CD4-positive, alpha-beta T cell treated with Interleukin-15 for 4 hours (primary cell): ENCODE measurements at places on chromosomes 5 and 9.

DNA sequence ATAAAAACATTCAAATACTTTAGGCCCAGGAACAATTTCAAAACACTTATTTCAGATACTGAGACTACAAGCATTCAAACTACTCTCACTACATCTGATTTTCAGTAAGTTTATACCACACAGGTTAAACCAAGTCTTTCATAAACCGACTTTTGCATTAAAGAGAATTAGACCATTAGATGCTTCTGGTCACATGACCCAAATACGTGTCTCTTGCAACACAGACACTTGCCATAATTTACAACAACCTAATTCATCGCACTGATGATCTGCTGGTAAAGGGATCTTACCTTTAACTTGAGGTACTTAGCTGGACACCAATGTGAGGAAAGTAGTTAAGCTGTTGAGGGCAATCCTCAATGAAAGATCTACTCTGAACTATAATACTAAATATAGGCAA lies 3.2 kb downstream of the HNRNPH1 start:
- no peak for DNase-seq

- no peak for DNase-seq
Observed at GRCh38 chr5:41406936-41407335, 103.5 kb downstream of the PLCXD3 start.

- DNase-seq = no peak
Observed at GRCh38 chr5:156693113-156693512, 157.0 kb upstream of the PPP1R2B start.

- DNase-seq = no peak
Observed at GRCh38 chr9:86601697-86602096, 247.5 kb upstream of the TUT7 start.

DNA sequence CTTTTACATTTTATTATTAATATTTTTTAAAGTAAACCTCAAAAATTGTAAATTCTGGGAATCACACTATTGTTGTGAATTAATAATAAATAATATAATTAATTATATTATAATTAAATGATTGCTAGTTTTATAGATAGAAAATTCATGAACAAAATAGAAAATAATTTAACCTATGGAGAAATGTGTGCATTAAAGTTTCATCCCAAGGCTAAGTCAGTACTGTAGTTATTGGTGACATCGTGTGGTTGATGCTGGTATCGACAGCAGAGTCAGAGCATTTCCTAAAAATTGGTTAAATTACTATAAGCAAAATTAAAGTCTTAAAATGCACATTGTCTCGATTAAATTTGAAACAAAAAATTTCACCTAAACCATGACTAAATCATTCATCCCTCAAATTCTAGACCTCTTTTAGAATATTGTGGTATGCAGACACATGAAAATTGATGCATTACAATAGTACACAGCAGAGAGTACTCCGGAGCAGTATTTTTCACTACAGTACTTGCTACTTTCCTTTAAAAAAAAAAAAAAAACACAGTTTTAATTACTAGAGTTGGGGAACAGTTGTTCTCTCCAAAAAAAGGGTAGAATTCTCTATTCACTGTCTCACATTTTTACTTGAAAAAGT lies 73.9 kb downstream of the RORB start:
- no peak for DNase-seq

DNA sequence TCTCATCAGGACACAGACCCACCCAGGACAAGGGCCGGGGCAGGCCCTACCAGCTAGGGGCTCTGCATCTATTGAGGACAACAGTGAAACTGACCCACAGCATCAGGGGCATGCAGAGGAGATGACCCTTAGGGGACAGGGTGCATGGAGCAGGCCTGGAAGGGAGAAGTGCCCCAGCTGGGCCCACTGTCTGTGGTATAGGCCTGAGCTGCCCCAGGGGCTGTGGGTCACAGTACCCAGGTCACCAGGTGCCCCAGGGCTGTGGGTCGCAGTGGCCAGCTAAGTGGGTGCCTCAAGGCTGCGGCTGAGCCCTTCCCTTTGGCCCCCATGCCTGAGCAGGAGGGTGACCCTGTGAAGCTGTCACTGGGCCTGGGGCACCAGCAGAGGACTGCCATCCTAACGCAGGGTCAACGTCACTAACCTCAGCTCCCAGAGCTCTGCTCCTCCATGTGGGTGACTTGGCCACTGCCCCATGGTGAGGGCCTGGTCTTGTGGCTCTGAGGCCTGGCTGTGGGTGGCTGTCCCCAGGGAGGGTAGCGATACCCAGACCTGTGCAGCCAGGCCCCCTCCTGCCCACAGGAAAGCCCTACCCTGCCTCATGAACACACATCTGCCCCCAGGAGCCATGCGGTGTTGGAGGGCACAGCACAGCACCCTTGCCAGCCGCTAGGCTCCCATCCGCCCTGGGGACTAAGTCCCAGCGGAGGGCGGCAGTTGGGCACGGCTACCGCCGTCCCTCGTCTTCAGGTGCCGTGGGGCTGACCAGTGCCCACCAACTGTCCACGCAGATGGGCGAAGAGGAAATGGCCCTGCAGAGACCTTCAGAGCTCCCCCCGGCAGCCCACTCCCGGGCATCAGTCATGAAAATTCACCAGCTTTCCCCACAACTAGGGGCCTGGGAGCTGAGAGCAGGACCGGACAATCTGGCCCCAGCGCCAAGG lies 4.9 kb downstream of the EDF1 start:
- DNase-seq = no peak

- DNase-seq = no peak
Observed at GRCh38 chr5:77006124-77006523, 24.1 kb upstream of the AGGF1 start.

DNA sequence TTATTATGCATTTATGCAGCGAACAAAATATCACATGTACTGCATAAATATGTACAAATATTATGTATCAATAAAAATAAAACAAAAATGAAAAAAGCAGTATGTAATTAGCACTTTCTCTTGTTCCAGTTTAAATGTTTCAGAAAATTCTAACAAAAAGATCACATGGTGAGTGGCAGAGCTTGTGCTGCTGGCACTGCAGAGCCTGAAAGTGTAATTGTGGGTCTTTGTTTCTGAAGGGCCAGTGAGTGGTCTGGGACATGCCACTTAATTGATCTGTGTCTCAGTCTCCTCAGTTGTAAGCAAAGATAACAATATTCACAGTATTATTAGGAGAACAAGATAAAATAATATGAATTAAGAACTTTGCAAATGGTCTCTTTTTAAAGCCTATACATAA lies 39.5 kb upstream of the RAI14 start:
- DNase-seq = no peak

- no peak for DNase-seq
Observed at GRCh38 chr5:95786821-95787418, 35.6 kb downstream of the GLRX start.

DNA sequence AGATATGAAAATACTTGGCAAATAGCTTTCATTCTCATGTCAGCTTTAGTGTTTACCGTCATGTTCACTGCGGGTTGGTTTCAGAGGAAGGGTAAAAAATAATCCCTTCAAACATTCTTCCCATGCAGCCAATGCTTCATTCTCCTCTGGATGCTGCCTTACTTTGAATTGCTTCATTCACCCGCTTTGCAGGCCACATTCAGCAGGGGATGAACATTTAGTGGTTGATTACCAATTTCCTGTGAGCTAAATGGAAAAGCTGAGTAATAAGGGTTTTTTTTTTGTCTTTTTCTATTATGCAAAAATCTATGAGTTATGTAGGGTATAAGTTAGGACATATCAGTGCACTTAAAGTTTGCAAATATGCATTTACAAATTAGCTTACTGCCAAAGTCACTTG lies 96.3 kb upstream of the MEF2C start:
- no peak for DNase-seq

DNA sequence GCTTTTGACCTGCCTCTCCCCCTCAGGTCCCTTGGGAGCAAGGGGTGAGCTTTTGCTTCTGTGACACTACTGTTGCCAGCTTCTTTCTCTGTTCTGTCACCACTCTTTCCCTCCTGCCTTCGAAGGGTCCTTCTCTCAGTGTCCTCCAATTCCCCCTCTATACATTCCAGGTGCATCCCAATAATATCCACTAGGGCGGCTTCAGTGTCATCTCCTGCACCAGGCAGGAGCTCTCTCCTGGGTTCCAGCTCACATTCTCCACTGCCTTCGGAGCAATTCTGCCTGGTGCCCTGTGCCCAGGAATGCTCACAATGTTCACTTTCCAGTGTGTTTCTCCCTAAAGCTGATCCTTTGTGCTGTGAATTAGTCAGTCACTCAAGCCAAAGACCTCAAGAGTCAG lies 83.9 kb upstream of the CXCL14 start:
- DNase-seq = no peak

DNA sequence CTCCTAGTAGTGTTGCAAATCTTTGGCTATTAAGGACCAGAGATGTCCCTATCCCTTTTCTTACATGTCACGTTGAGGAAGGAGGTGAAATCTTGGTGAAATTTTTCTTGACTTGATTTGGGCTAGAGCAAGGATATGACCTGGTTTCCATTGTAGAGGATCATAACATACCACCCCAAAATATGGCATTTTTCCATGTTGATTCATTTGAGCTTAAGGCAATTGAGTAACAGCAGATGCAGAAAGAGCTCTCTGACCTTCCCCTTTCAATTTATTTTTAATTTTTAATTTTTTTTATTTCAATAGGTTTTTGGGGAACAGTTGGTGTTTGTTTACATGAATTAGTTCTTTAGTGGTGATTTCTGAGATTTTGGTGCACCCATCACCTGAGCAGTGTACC lies 61.2 kb upstream of the MAP1B start:
- no peak for DNase-seq

- no peak for DNase-seq
Observed at GRCh38 chr5:13934125-13934524, 10.4 kb downstream of the DNAH5 start.

GRCh38 chr9:70639853-70640814 lies 225.7 kb upstream of the KLF9 start:
- peak; percentile 13 for DNase-seq

GRCh38 chr5:164746723-164747122 lies 1241.3 kb downstream of the MAT2B start:
- no peak for DNase-seq

GRCh38 chr5:107794741-107795140 lies 124.0 kb upstream of the EFNA5 start:
- DNase-seq = no peak

- DNase-seq = no peak
Observed at GRCh38 chr5:2196989-2197619, 314.4 kb upstream of the IRX4 start.

DNA sequence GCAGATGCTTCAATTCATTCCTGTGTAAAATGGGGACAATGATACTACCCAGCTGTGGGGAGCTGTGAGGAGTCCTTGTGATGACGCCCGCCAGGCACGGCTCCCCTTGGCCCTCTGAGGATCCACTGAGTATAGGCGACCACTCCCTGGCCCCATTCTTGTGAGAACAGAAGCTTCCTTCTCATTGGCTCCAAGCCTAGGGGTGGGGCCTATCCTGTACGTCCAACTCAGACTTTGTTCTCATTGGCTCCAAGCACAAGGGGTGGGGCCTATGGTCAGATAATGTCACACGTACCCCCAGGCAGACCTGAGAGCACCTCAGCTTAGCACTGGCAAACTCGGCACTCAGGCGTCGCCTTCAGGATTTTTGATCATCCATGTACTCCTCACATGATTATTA lies 232.9 kb upstream of the MVB12B start:
- DNase-seq = no peak

GRCh38 chr9:32725066-32725860 lies 58.1 kb upstream of the TMEM215 start:
- no peak for DNase-seq

DNA sequence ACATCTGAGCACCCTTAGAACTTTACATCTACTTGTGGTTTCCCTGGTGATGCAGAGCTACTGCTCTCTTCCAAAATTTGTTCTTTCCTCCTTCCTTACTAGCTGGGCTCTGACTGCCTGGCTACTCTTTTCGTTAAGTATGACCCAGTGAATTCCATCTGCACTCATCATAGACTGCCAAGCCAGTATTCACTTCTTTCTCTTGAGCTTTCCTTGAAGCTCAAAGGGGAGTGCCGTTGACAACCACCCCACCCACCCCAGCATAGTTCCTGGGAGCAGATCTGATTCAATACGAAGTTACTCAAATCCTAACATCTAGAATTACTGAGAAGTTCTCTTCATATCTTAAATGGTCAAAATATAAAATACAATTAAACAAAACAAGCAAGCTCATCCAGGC lies 190.5 kb downstream of the ADAMTS12 start:
- DNase-seq = no peak

- no peak for DNase-seq
Observed at GRCh38 chr5:8829323-8830029, 716.4 kb downstream of the SEMA5A start.

DNA sequence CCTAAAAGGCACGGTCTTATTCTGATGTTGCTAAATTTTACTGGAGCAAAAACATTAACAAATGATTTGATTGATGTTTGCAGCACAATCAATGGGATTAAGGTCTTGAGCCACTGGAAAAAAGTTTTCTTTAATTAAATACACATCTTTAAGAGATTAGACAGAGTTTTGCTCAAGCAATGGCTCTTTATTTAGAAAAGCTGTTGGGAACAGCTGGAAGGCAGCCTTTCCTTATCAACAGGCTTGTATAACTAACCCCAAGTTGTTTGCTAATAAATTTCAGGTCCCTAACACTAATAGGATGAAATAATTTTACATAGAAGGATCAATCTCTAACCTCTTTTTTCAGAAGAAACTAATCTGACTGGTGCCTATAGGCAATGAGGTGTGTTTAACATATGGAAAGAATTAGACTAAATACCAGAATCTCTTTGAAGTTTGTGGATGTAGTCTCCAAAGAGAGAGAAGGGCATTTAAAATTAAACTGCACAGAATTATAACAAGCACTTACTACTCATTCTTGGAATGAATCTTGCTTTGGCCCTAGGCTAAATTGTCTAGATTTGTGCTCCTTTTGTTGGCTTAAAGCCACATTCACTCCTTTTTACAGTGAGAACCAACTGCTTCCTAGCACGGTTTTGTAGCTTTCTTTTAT lies 67.3 kb upstream of the TNFAIP8 start:
- DNase-seq = no peak

DNA sequence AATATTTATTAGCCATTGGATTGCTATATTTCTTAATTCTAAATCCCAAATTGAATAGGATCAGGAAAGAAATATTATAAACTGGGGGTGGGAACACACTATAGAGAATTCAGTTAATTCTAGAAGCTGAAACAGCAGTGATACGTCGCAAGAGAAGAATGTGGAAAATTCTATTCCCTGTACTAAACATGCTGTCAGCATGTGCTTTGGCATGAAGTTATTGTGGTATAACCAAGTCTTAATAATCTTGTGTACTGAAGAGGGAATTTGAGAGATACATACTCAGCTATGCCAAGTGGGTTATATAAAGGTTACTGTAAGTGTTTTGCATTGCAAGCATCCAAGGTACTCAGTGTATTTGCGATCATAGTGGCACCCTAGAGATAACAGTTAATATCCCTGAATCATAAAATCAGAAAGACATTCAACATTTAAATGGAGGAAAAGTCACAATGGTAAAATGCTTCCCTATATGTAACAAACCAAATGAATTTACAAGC lies 1492.9 kb upstream of the C9orf72 start:
- no peak for DNase-seq

- DNase-seq = no peak
Observed at GRCh38 chr5:78497573-78498533, 137.4 kb downstream of the SCAMP1 start.

- DNase-seq = no peak
Observed at GRCh38 chr5:56290378-56291078, 57.4 kb upstream of the ANKRD55 start.
